Neural progenitor cell (in vitro differentiated cells): ENCODE measurements at places on chromosomes 13 and 19. TPM values are rescaled to one million over a fixed set of nuclear protein-coding genes. Genes with fewer than 3 reads are reported as not detected.

DNA sequence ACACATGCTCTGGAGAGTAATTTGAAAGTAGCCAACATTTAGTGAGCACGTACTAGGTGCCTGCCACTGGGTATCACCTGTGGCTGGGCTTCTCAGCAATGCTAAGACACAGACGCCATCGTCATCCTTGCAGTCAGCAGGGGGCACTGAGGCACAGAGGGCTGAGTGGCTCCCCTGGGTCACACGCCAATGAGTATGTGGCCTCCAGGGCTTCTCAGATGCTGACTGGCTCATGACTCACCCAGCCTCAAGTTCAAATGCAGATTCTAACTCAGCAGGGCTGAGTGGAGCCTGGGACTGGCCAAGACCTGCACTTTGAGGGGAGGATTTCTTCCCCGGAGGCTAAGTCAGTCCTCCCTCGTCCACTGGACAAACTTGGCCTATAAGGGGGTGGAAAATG, 115.1 kb upstream of the CACNA1A start:
- DNase-seq = no peak

GRCh38 chr13:31204592-31204991, 4.8 kb downstream of the B3GLCT start:
- no peak for DNase-seq

NLRP4 gene
- not detected in 2 replicates for total RNA-seq

GRCh38 chr13:98613591-98613990, 36.7 kb upstream of the STK24 start:
- DNase-seq = no peak

ITPKC gene
- total RNA-seq = 6.5 and 12.4 TPM in 2 replicates

PGLYRP2 gene
- not detected in 2 replicates for total RNA-seq
